D341Med (cell line): ENCODE measurements at places on chromosomes 12 and 14.

DNA sequence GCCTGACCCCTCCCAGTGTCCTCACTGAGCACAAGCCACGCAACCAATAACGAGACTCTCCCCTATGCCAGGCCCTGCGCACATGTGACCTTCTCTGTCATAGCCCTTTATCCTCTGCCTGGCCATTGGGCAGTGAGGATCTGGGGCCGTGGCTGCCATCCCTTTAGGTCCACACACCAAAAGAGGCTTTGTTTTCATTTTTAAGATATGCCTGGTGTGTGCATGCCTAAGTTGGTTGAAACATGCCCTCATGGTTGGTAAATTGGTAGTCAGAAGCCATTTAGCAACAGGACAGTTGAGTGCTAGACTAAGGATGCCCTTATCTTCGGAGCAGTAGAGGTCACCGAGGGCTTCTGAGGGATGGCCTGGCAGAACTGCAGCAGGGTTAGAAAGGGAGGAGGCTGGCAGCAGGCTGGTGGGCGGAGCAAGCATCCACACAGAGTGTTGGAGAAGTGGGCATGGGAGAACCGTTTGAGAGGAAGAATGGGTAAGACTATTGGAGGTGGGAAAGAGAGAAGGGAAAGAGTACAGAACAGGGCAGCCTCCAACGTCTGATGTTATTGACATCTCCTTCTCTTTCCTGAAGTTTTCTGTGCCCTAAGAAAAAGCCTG, 75.1 kb downstream of the SLC24A4 start:
- no peak for DNase-seq

GRCh38 chr12:53726341-53726740, 911 bp downstream of the CALCOCO1 start:
- no peak for DNase-seq

GRCh38 chr14:41607304-41607775, 664 bp downstream of the LRFN5 start:
- DNase-seq = peak; percentile 29

DNA sequence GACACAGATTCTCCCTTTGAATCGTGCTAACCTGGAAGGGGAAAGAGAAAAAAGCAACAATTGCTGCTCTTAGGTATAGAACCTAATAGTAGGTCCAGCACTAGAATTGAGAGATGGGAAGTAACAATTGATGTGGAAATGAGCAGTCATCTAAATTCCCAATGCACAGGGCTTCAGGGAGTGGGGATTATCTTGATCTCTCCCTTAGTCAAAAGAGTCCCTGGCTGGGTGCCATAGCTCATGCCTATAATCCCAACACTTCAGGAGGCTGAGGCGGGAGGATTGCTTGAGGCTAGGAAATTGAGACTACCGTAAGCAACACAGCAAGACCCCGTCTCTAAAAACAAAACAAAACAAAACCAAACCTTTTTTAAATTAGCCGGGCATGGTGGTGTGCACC, 4.0 kb downstream of the APOBEC1 start:
- no peak for DNase-seq

GRCh38 chr14:74571901-74572725, 39.9 kb downstream of the LTBP2 start:
- DNase-seq = peak; percentile 57

GRCh38 chr12:29517264-29517663, 19.8 kb upstream of the OVCH1 start:
- DNase-seq = peak; percentile 17

DNA sequence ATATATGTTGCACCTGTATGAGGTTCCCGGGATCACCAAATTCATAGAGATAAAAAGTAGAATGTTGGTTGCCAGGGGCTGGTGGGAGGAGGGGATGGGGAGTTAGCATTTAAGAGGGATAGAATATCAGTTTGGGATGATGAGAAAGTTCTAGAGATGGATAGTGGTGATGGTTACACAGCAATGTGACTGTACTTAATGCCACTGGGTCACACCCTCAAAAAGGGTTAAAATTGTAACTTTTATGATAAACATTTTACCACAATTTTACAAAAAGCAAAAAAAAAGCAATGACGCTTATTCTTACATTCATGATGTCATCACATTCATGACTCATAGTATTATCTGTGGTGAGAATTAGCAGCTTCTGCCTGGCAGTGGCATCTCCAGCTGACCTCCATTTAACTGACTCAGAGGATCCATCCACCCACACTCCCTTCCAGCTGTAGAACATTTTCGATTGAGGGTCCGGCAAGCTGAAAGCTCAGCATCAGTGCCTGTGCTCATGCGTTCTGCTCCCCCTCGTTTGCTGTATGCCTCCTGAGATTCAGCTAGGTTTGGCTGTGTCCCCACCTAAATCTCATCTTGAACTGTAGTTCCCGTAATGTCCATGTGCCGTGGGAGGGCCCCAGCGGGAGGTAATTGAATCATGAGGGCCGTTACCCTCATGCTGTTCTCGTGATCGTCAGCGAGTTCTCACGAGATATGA, 64.8 kb upstream of the TMEM260 start:
- DNase-seq = no peak

GRCh38 chr14:55102141-55102621, 26.9 kb upstream of the LGALS3 start:
- no peak for DNase-seq

GRCh38 chr12:100273782-100274181, 6.8 kb downstream of the SCYL2 start:
- no peak for DNase-seq

DNA sequence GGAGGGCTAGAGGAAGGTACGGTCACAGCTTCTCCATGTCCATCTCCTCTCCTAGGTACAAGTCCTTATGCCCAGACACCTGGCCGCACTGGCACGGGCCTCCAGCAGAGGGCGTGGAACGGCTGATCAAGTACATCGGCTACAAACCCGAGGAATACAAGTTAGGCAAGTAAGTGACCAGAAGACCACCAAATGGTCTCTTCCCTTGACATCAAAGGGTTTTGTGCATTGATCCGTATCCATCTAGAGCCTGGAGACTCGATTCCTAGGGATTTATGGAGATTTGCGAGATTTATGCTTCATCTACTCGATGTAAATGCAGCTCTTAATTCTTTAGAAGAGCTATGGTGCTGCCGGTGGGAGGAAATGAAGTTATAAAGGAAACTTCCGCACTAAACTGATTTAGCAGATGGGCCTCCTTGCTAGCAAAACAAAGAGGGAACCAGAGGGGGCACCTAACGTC, 44.2 kb downstream of the KCTD10 start:
- peak; percentile 82 for DNase-seq

DNA sequence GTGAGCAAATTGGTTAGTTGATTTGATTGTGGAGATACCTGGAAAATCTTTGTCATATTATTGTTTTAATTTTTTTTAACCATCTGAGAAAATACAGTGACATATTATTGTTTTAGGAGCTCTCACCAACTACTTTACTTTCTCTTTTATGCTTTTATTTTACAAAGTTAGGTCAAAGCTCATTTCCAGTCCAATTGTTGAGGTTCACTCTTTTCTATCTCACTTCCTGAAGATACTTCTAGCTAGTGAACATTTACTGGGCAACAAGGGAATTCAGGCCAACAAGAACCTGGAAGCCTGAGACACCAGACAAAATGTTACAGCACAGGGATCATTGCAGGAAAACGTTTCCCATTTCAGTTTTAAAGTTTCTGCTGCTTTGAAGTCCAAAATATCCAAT, 3.9 kb downstream of the TMEM30B start:
- no peak for DNase-seq

DNA sequence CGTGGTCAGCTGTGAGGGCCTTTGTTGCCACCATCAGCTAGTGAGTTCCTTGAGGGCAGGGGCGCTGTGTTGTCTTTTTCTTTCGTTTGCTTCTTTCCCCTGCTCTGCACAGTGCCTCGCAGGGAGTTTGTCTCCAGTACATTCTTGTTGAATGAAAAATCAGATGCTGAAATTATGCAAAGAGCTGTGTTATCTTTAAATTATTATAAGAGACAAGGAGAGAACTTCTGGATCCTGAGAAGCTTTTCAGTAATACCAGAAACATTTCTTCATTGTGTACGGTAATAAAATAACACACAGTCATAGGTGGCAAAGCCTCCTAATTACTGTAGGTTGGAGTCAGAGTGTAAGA, 14.9 kb downstream of the EML1 start:
- no peak for DNase-seq

GRCh38 chr12:102095677-102096263, 24.1 kb downstream of the NUP37 start:
- DNase-seq = peak; percentile 32
